ENCODE measurements at places on chromosomes 4 and X.

- DNase-seq = no peak
These were observed 587.7 kb upstream of the PITX2 start for GRCh38 chr4:111210595-111210994.

GRCh38 chr4:151418385-151418784 is 9.4 kb downstream of the FHIP1A start:
- no peak for DNase-seq

DNA sequence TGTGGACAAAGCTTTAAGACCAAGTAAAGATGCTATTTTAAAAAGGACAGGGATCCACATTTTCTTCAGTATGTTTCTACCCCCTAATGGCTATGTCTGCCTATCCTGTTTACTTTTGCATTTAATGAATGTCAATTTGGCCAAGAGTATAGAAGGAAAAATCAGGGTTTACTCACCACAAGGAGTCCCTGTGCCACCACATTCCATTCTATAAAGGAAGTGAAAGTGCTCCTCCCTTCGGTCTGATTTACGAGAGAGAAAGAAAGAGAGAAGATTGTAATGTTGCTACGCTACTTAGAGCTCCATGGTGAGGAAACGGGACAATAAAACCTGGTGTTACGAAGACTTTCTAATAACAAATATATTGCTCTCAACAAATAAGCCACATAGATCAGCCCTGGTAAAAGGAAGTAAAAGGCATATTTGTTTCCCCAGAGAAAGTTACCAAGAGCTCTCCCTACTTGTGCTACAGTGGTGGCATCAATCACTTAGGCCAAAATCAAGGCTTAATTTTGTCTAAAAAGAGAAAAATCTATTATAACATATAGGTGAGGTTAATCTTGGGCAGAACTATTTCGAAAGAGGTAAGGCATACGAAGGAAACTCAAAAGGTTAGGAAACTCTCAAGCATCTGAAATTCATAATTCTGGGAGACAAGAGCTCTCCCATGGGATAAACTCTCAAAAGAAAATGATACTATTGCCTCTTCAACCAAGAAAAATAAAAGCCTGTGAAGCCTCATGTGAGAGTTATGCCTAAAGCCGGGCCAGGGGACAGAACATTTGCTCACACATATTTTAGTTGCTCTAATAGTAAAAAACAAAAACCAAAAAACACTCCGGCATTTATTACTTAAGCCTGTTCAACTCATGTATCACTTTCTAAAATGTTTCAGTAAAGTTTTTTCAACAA is 29.5 kb downstream of the TAPT1 start:
- DNase-seq = no peak

DNA sequence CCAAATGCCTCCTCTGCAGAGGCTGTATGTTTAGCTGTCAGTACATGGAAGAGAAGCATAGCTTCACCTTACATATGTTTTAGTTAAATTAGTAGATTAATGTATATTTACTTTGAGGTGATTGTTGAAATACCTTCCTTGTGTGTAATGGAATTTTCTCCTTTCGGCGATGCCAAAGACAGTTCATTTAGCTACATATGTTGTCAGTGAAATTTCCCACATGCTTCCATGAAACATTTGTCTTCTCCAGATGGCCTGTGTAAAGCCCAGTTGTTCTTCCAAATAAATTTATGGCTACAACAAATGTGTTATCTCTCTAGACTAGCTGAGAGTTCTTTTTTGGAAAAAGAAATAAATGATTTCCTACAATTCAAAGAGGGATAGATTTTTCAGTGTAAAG is 95.2 kb downstream of the GPAT3 start:
- DNase-seq = peak; percentile 35

- no peak for DNase-seq
These were observed 277.2 kb downstream of the CXXC4 start for GRCh38 chr4:104217526-104217925.

DNA sequence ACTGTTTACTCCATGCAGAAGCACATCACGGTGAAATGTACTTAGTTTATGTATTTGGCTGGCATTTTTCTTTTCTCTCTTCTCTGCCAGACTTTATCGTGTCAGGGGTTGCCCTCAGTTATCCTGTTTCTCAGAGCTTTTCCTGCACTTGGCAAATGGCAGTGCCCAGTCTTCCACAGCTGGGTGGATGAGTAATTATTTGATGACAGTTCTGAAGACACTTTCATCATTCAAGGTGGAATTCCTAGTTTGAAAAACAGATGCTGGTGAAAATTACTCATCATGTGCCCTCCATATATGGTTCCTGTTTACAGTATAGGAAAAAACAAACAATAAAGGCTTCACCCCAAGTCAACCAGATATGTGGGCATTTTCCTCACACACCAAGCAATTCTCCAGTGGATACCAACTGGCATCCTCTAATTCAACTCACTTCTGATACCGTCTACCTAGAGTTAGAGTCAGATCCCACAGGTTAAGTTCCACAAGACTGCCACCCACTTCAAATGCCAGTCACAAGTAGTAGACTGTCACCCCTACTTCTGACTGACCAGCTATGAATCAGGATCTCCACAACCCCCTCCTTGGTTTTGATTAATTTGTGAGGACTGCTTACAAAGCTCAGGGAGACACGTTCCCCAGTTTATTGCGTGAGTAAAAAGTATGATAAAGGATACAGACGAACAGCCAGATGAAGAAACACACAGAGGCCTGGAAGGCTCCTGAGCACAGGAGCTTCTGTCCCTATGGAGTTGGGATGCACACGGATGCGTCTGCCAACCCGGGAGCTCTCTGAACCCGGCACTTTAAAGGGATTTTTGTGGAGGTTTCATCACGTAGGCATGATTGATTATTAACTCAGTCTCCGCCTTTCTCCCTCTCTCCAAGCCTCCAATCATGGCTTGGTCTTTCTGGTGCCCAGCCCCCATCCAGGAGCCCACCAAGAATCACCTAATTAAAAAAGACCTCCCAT is 72.9 kb downstream of the CLDN34 start:
- DNase-seq = peak; percentile 8

- DNase-seq = no peak
These were observed 5.7 kb upstream of the JADE1 start for GRCh38 chr4:128803783-128804182.

GRCh38 chr4:34464196-34464595 is 1780.1 kb downstream of the ARAP2 start:
- DNase-seq = no peak

- no peak for DNase-seq
These were observed 56.3 kb upstream of the NAP1L5 start for GRCh38 chr4:88753658-88754571.

- peak; percentile 11 for DNase-seq
These were observed 10.6 kb downstream of the HGFAC start for GRCh38 chr4:3452376-3452775.

DNA sequence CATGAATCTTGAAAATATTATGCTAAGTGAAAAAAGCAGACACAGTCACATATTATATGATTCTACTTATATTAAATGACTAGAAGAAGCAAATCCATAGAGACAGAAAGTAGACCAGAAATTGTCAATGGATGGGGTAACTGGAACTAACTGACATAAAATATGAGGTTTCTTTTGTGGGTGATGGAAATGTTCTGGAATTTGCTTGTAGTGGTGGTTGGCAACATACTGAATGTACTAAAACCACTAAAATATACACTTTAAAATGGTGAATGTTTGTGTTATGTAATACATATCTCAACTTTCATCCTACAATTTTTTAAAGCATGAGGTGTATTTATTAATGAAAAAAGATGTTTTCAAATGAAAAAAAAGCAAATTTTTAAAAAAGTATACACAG is 14.7 kb downstream of the CNOT6L start:
- no peak for DNase-seq

DNA sequence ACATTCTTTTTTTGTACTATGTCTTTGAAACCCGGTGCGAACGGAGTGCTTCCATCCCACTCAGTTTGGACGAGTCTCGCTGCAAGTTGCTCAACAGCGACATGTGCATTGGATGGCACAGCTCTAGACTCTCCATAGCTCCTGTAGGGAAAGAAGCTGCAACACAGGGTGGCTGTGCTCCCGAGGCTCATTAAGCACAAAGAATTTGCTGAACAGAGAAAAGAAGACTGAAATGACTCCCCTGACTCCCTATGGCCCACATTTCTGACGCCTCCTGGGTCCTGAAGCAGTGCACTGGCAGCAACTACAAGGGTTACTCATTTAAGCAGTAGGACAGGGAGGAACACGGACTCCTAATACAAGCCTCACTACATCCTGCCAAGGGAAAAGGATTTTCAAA is 127.4 kb downstream of the SH3RF1 start:
- no peak for DNase-seq
